ENCODE measurements at places on chromosomes 6 and 20.

DNA sequence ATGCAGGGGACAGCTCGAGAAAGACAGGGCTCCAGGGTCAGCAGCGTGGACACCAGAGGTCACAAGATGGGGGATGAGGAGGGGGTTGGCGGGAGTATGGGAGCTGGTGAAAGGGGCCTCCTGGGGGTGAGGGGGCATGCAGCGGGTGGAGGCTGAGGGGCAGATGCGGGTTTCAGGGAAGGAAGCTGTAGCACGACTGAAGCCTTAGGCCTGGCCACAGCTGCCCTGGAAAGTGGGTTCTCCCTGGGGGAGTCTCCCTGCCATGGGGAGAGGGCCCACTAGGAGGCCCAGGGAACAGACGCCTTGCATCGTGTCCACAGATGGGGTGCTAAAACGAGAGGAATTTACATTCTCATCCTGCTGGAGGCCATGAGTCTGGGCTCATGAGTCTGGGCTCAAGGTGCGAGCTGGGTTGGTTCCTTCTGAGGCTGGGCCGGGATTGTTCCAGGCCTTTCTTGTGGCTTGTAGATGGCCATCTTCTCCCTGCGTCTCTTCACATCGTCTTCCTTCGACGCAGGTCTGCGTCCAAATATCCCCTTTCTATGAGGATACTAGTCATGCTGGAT, 18.0 kb downstream of the APCDD1L start:
- DNase-seq, result no peak

- DNase-seq, result no peak
These were observed 601.7 kb upstream of the ARID1B start for GRCh38 chr6:156175433-156175832.

GRCh38 chr6:149016716-149017115, 269.9 kb downstream of the UST start:
- DNase-seq, result no peak

DNA sequence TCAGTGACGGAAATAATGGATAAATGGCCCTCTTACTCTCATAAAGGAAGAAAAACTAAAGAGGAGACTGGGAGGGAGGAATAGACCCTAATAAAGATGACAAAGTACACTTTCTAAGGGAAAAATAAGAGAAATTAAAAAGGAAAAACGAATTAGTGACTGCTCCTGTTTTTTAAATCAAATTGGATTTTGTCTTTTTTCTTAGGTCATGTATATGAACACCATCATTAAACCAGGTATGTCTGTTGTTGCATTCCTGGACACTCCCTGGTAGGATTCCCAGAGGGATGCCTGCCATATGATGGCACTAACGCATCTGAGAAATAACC, 59.4 kb upstream of the BTN3A2 start:
- no peak for DNase-seq

DNA sequence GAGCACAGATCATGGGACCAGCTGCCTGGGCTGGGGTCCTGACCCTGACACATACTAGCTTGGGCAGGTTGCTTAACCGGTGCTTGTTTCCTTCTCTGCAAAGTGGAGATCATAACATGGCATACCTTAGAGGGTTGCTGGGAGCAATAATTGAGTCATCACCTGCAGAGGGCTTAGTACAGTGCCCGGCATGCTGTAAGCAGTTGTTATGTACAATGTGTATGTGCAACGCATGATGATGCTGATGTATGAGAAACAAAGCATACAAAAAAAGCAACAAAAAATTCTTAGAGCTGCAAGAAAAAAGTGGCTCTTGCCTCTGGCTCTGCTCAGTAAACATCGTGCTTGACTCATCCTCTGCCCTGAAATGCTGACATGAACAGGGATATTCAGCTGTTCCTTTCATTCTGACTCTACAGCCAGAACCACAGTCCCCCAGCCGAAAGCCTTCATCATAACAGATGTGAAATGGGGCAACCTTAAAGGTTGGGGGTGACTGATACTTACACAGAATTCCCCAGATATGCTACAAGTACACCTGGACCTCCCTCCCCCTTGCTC, 91.7 kb downstream of the CLIC5 start:
- DNase-seq, result peak; percentile 66

DNA sequence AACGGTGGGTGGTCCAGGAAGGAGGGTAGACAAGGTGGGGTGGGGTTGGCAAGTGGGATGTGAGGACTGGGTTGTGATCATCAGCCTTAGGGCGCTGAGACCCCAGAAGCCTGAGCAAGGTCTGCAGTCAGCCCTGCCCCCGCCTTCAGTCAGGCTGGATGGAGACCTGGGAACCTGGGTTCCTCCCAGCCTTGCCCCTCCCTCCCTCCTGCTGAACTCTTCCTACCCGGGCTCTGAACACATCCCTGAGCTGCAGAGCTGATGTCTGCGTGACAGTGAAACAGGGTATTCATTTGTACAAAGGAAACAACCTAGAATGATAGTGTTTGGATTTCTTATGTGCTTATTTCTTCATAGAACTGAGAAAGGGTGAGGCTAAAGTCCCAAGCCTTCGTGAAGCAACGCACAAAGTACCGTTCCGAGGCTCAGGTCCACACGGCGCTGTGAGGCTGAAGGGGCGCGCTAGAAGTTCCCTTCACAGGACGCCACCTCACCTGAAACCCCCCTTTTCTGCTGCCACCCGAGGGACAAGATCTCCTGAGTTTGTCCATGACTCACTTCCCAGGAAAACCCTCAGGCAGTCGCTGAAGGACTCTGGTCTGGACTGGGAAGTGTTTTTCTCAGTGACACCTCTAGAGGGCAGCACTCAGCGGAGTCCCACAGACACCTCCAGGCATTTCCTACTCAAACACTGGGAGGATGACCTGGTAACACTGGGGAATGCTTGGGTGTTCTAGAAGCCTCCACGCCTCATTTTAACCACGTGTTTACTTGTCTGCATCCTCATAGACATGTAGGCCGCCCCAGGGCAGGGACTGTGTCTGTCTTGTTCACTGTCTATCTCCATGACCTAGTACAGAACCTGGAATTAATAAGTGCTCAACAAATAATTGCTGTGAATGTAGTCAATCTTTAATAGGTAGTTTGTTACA, 1.2 kb downstream of the GSTA5 start:
- peak; percentile 82 for DNase-seq

DNA sequence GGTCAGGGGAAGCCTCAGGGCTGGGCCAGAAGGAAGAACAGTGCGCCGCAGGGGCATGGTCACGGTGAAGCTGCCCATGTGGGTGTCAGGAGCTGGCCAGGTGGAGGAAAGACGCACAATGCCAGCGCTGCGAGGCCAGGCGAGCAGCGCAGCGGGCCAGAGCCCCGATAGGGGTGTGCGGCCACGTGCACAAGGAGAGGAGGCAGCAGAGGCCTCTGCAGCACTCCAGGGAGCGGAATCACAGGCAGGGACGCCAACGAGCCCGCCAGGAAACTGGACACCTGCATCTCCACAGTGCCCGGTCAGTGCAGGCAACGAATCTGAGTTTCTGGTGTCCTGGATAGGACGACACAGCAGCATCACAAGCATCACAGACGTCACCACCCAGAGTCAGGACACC, 35.7 kb downstream of the TAF4 start:
- DNase-seq, result no peak

GRCh38 chr6:39294899-39295298, 19.3 kb downstream of the KCNK17 start:
- no peak for DNase-seq

GRCh38 chr6:45717715-45718114, 297.9 kb downstream of the CLIC5 start:
- no peak for DNase-seq

DNA sequence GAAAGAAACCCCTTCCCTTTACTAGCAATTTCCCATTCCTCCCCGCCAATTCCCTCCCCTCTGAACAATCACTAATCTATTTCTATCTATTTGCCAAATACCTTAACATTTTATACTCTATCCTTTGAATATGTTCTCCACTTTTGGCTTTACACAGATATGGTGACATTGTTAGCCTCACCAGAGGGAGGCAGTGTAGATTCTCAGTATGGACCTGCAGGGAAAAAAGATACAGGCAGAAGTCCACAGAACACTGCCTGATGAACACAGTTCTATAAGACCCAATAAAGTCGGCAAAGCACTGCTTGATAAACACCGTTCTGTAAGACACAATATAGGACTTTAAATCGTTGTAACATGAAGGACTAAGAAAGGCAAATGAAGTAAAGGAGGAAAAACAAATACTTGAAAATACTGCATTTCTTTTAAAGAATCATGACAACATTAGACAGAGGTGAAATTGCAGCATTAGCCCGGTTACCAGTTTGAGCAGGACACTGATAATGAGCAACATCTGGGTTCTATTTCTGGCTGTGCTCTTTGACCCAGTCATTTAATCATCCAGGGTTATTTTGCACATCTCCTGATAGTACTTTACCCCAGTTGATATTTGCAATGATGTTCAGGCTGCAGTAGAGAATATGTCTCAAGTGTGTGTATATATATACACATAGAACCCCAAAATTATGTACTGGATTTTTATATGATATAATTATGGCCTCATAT, 296.8 kb downstream of the UTRN start:
- DNase-seq, result peak; percentile 33

DNA sequence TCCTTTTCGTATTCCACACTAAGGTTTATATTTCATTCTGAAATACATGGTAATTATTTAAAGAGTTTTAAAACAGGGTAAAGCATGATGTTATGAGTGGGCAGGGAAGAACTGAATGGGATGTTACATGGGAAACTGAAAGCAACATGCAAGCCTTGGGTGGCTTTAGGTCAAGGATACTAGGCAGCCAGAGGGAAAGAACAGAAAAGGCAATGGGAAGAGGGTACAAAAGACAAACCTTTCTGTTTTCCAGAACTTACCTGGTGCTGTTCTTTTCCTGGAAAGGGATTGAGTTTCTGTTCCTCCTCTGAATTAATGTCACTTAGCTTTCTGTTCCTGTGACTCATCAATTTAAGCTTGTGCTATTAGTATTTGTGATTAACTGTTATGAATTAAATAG, 71.2 kb upstream of the SMIM8 start:
- DNase-seq, result no peak

All from kidney tubule cell (primary cell).